Renal pelvis (tissue), 12 donors: ENCODE measurements at places on chromosomes 1 and 21. TPM values are rescaled to one million over a fixed set of nuclear protein-coding genes. Genes with fewer than 3 reads are reported as not detected.

IL12RB2 gene
- polyA plus RNA-seq, result 0.81 TPM

DOCK7 gene
- 58.0 TPM for polyA plus RNA-seq

GBP4 gene
- polyA plus RNA-seq, result 8.5 TPM

LRRC52 gene
- polyA plus RNA-seq, result not detected

ARL8A gene
- 41.1 TPM for polyA plus RNA-seq

OR2T10 gene
- polyA plus RNA-seq, result not detected

NOL9 gene
- 13.9 TPM for polyA plus RNA-seq

SLC44A5 gene
- polyA plus RNA-seq, result 9.6 TPM

KCNK2 gene
- polyA plus RNA-seq, result 2.6 TPM

DNA sequence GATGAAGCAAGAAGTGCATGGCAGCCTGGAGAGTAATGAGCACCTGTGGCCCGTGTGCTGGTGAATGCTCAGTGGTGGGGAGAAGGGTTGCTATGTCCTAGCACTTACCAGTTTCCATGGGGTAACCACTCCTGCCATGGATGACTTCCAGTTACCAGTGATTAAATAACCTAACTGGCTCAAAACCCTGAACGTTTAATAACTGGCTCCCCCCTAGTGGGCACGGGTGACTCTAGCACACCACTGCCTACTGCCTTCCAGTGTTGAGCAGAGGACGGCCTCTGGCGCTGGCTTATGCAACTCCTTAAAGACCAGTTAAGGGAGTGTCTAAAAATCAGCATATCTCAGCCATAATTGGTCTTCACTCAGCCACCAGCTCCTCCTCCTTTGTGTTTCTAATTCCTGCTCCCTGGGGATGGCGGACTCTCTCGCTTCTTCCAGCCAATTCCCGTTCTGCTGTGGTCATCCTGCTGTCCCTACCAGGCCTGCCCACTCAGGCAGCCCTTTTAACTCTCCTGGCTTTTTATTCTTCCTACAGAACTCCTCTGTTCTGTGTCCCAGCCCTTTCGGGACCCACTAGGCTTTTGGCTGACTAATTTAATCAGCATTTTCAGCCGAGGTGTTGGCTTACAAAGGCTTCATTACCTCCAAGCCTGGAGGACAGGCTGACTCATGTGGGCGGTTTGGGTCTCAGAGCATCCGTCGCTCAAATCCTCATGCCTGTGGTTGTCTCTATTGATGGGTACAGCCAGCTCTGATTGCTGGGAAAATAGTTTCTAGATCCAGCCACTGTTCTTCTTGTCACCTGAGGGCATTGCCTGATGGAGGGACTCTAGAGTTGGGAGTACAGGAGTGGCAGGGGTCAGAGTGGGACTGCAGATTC lies 332.4 kb downstream of the CAMTA1 start:
- peak; percentile 72 for DNase-seq

- DNase-seq, result no peak
These were observed 5.9 kb upstream of the MTFR1L start for GRCh38 chr1:25813734-25814471.

DNA sequence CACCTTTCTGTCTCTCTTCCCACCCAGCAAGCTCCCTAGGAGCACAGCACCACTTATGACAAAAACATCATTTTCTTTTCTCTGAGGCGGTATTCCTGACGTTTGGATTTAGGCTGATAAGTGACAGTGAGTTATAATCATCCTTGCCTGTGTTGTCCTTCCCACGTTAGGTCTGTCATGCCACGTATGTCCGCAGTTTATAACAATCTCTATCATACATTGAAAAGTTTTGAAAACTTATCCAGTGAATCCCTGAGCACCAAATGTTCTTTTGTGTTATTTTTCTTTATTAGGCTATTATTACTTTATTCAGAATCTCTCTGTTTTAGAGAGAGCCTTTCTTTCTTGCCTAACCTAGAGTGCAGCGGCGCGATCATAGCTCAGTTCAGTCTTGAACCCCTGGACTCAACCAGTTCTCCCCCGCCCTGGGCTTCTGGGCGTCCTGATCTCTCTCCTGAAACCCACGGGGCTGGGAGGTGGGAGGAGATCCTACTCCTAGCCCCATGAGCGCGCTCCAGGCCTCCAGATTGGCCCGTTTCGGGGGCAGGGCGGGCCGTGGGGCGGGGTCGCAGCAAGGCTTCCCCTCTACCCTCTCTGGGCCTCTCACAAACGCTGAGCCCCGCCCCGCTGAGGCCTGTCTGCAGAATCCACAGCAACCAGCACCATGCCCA lies at the start of gene GSTM2:
TSS of gene GSTM2 (plus strand) at position 606 of the 671 bp plus-strand sequence. CDS start at position 665, 59 bp downstream.
- peak; percentile 93 for DNase-seq

DNA sequence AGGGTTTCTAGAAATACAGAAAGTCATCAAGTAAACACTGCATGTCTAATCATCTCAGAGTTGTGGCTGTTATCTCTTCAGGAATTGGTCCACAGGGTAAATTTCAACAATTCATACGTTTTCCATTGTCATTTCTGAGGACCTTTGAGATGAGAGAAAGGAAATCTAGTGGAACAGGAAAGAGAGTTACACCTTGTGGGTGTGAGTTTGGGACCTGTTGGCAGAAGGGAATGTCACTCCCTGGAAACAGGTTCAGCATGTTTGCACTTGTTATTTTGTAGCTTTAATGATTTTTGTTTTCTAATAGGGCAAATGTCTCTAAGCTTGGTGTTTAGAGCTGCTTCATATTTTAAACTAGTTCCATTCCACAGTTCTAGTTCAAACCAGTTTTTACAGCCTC lies 5.6 kb downstream of the TMEM167B start:
- no peak for DNase-seq

DNA sequence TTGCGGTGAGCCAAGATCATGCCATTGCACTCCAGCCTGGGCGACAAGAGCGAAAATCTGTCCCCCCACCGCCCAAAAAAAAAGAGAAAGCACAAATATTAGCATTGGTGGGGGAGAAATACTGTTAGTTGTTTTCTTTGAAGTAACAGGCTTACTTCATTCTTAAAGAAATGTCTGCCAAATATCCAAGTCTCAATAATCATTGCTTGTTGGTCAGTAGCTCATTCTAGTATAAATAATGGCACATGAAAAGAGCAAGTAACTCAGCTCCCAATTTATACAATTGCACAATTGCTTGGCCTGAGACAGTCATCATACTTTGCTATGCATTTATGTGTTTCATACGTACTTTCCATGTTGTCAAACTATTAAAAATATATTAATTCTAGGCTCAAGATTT lies 499.2 kb upstream of the PLXNA2 start:
- DNase-seq, result no peak

DNA sequence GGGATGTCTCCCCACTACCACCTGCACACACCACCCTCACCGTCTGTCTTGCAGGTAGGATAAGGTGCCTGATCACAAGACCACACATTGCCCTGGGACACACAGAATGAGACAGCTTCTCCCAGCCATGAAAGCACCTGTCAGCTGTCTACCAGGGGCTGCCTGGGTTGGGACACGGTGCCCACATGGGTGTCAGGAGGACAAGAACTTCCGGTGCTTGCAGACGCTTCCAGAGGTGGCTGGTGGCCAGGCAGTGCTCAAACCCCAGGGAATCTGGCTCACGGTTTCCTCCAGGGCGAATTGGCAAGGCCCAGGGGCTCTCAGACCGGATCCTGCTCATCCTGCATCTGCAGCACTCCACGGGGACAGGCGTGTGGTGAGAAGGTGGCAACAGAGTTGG lies 182.6 kb upstream of the ARHGEF16 start:
- DNase-seq, result no peak

GRCh38 chr21:14711287-14711686 lies 165.2 kb upstream of the SAMSN1 start:
- DNase-seq, result no peak

GRCh38 chr1:202010180-202011015 lies at the start of gene ELF3:
Gene ELF3 (plus strand): TSS chr1:202010587. CDS start chr1:202011137, 550 bp downstream.
- peak; percentile 94 for DNase-seq

- no peak for DNase-seq
These were observed 142.2 kb downstream of the LHX8 start for GRCh38 chr1:75276385-75276784.

DNA sequence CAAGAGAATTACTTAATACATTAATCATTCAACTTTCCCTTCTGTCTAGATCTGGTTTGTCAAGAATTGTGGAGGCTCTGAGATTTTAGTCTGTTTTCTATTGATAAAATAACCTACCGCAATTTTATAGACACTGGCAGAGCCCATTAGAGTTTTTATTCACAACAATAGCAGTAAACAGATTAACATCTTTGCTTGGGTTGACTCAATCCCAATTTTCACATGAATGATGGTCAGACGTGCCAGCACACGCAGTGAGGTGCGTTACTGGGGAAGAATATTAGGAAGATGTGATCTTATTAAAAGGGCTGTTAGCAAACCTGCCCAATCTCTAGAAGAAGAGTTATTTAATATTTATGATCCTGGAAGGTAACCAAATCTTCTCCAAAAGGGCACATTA lies 736.6 kb downstream of the MRPL39 start:
- no peak for DNase-seq

DNA sequence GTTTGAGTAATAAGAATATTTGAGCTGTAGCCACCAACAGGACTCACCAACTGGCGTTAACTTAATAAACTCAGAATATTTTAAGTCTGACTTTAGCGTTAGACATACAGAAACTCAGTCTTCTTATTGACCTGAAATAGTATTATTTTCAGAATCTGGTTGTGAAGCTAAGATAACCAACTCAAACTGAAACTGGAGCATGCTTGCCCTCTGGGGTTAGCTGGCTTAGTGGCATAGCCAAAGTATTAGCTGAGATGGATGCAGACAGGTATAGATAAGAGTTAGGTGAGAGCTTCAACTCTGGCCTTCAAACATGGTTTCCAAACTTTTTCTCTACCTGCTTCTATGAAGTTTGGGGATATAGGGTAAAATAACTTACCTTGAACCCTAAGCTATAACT lies 40.5 kb downstream of the AMY1C start:
- no peak for DNase-seq

- DNase-seq, result no peak
These were observed 68.7 kb upstream of the FAM3B start for GRCh38 chr21:41247561-41248545.

DNA sequence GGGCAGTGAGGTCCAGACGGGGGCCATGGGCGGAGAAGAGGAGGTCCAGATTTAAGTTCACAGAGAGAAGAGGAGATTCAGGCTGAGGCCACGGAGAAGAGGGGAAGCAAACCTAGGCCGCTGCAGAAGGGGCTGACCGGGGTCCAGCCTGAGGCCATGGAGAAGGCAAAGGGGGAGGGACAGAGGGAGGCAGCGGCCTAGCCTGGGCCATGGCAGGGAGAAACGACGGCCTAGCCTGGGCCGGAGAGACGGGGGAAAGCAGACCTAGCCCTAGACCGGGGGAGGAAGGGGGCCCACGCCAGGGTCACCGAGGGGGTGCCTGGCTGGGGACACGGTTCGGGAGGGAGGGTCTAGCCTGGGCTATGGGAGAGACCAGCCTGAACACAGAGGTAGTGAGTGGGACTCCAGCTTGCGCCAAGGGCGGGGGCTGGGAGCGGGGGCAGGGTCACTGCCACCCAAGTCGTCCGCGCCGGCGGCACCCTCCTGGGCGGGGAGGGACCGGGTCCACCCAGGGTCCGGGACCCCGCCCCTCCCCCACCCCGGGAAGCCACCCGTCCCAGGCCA lies 459 bp downstream of the CAPZB start:
- DNase-seq, result no peak

DNA sequence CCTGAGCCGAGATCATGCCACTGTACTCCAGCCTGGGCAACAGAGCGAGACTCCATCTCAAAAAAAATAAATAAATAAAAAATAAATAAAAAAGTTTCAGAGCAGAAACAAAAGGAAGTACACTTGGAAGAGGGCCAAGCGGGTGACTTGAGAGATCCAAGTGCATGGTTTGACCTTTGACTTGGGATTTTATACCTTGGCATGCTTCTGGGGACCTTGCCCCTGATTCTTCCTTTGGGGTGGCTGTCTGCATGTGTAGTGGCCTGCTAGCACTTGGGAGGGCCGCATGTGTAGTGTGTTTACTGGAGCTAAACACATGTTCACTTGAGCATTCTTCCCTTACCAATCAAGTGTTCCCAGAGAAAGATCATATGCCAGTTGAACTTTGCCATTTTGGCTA lies 114.0 kb downstream of the DTL start:
- no peak for DNase-seq

- no peak for DNase-seq
These were observed 23.2 kb downstream of the RPE65 start for GRCh38 chr1:68426594-68426993.

DNA sequence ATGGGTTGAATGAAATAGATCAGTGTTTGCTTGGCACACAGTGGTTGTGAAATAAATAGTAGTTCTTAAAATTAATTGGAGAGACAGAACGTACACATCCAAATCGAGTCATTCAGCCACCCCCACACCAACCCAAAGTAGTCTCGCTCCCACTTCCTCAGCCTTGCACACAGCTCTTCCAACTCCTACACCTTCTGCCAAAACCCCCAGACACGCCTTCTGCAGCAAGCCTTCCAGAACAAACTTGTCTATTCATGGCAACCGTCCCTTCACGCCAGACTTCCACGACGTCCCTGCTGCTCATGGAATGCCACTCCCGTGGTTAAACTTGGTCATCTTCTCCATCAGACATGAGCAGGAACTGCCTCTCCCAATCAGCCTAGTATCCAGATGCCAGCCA lies 37.5 kb upstream of the RD3 start:
- no peak for DNase-seq

- DNase-seq, result peak; percentile 100
These were observed at the start of gene DYRK1A for GRCh38 chr21:37366482-37367316. Gene DYRK1A (plus strand): TSS chr21:37366773. CDS start chr21:37420375, 53,602 bp downstream.

DNA sequence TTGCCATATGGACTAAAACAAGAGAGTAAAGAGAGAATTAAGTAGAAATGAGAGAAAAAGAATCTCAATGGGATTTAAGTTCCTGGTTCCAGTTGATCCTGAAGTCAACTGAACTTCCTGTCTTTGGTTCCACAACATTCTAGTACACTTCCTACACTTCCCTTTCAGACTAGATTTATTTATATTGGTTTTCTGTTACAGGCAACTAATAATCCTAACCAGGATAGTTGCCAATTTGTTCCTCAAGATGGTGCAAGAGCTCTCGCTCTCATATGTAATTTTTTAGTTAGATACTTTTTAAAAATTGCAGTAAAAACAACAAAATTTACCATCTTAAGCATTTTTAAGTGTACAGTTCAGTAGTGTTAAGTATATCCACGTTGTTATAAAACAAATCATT lies 28.8 kb upstream of the TRIM45 start:
- DNase-seq, result no peak
